Lung (tissue), 17 donors: ENCODE measurements at places on chromosomes 11 and 22. TPM values are rescaled to one million over a fixed set of nuclear protein-coding genes. Genes with fewer than 3 reads are reported as not detected.
A peak's percentile ranks its signal among the peaks of the same experiment; 100 is the strongest.

- no peak for DNase-seq
These were observed 113.7 kb downstream of the FEZ1 start for GRCh38 chr11:125382314-125382791.

- DNase-seq = no peak
These were observed 5.4 kb upstream of the TTLL1 start for GRCh38 chr22:43094551-43094950.

DNA sequence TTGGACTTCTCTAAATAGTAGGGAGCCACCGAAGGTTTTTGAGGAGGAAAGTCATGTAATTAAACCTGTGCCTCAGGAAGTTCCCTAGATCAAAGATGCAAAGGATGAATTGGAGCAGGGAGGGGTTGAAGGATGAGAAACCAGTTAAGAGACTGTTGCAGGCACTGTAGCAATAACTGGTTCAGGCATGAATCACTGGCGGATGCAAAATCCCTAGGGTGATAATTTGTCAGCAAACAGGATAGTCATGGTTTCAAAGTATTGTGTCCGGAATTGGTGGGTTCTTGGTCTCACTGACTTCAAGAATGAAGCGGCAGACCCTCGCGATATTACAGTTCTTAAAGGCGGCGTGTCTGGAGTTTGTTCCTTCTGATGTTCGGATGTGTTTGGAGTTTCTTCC is 19.9 kb downstream of the TRIOBP start:
- DNase-seq = no peak

- DNase-seq = peak; percentile 53
These were observed 20.4 kb upstream of the LYVE1 start for GRCh38 chr11:10588904-10589303.

DNA sequence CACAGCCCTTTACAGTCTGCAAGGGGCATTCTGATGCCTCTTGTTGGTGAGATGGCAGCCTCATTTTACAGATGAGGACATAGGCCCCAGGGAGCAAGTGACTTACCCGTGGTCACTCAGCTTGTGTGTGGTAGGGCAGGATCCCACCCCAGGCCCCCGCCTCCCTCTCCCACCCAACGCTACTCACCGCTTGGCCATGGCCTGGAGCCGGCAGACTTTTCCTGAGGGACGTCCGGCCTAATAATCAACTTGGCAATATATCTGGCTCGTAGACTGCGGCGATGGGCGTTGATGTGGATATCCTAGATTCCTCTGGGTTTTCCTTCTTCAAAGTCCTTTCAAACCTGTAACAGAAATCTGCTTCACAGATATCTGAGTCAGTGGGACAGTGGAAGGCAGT is 57.1 kb downstream of the ARHGAP8 start:
- DNase-seq = no peak

- DNase-seq = no peak
These were observed 108.8 kb upstream of the ANO5 start for GRCh38 chr11:22084056-22084455.

- no peak for DNase-seq
These were observed 77.7 kb upstream of the RAB1B start for GRCh38 chr11:66190786-66191185.

DNA sequence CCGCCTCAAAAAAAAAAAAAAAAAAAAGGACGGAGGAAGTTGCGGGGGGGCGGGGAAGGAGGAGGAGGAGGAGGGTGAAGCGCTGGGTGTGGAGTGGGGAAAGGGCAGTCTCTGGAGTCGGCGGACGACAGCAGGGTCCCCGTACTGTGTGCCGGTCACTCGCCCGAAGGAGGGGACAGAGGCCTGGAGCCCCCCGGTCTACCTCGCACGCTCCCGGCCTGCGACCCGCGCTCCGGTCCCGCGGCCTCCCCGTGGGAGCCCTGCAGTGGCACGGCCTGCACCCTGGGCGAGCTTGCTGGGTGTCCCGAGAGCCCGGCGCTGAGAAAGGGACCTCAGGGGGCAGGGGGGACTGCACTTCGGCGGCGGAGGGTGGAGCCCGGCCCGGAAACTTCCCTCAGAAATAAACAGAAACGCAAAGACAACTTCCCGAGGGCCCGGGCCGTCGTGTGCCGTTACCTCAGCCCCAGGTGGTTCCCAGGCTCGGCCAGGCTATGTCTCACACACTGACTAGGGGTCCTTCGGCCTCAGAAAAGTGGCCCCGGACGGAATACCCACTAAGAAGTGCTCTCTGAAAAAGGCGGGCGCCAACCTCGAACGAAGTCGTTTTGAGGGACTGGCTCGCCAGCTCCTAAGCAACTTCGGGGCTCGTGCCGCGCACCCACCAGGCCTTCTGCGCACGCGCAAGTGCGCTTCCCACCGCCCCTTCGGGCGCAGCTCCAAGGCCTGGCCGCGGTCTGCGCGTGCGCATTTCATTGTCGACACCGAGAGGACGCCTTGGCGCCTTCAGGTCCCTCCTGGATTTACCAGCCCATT is at the start of gene MAJIN:
MAJIN (minus strand) TSS at position 688 of the 813 bp plus-strand sequence. CDS start 12,703 bp downstream, outside the sequence.
- DNase-seq = peak; percentile 83

- no peak for DNase-seq
These were observed at the start of gene PARVG for GRCh38 chr22:44180706-44181032. Gene PARVG, plus strand, starts transcription at chr22:44180925. Its CDS starts 2,405 bp downstream, at chr22:44183330.

DNA sequence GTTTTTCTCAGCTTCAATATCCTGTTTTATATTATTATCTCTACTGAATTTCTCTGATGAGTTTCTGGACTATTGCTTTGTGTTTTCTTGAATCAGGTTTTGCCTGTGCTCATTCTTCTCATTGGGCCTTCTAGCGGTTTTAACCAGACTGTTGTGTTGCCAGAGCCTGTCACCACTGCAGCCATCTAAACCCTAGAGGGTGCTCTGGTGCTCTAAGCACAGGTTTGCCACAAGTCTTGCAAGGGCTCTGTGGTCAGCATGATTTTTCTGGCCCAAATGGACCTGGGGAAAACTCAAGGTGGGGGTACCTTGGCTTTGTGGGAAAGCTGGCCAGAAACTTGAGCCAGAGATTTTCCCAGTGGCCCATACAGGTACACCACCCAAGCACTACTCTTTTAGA is 52.4 kb upstream of the TYR start:
- DNase-seq = no peak

Gene IL17REL
- 0.02 TPM for polyA plus RNA-seq

Gene PLEKHB1
- 8.1 TPM for polyA plus RNA-seq

Gene NAALAD2
- polyA plus RNA-seq = 0.49 TPM

Gene CELSR1
- 14.0 TPM for polyA plus RNA-seq

Gene SBF1
- 34.2 TPM for polyA plus RNA-seq

Gene TEX54
- polyA plus RNA-seq = not detected

Gene RAG2
- polyA plus RNA-seq = not detected

Gene LRRC55
- 0.09 TPM for polyA plus RNA-seq
